ENCODE measurements at places on chromosomes 5 and 9.

GRCh38 chr5:39376293-39376714, 12.0 kb upstream of the C9 start:
- peak; percentile 43 for DNase-seq

- DNase-seq, result no peak
Observed at GRCh38 chr5:31124651-31125305, 68.7 kb upstream of the CDH6 start.

- DNase-seq, result no peak
Observed at GRCh38 chr9:79165020-79165780, 406.6 kb upstream of the TLE4 start.

DNA sequence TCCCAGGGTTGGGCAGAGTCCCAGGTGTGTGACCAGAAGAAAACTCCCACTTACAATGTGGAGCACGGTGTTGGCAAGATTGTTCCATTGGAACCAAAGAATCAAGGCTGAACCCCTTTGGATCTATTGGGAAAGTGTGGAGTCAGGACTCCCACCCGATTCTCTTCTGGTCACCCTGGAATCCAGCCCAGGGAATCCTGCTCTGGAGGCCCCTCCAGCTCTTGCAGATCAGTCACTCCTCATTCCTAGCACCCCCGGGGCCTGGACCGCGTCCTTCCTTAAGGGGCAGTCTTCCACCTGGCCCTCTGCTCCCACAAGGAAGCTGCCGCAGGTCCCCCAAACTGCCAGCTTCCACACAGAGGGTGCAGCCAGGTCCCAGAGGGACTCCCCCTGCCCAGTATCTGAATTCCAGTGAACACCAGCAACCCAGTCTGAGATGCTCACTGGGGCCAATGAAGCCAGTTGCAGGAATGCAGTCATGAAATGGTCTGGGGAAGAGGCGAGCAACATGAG, 170.1 kb downstream of the GADD45G start:
- DNase-seq, result no peak

- DNase-seq, result no peak
Observed at GRCh38 chr9:5557606-5558587, 47.6 kb downstream of the PDCD1LG2 start.

DNA sequence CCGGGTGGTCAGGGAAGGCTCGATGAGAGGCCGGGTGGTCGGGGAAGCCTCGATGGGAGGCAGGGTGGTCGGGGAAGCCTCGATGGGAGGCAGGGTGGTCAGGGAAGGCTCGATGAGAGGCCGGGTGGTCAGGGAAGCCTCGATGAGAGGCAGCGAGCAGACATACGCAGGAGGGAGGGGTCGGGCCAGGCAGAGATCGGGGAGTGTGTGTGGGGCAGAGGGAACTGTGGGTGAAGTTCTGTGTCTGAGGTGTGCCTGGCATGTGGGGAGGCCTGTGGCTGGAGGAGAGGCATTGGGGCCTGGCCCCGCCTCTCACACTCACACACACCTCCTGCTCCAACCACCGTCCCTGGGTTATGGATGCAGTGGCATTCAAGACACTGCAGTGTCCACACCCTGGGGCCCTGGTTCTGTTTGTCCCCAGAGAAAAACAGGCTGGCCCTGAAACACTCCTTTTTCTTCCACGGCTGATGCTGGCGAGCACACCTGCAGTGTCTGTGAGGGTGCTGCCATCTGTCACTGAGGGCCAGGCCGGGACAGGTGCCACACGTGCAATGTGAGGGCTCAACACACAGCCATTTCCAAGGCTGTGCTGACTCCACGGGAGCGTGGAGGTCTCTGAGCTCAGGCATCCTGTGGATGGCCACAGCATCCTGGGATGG, 6.5 kb upstream of the PLEKHG4B start:
- DNase-seq, result no peak

- no peak for DNase-seq
Observed at GRCh38 chr9:104970271-104970987, 42.5 kb upstream of the ABCA1 start.

GRCh38 chr9:127796852-127797370, 5.8 kb upstream of the FPGS start:
- DNase-seq, result no peak

DNA sequence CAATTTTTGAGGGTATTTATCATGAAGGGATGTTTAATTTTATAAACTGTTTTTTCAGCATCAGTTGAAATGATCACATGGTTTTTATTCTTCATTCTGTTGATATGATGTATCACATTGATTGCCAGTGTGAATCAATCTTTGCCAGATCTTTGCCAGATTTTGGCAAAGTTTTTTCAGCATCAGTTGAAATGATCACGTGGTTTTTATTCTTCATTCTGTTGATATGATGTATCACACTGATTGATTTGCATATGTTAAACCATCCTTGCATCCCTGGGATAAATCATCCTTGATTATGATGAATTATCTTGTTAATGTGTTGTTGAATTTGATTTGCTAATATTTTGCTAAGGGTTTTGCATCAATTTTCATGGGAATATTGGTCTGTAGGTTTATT, 140.9 kb upstream of the TAS2R1 start:
- no peak for DNase-seq

GRCh38 chr5:18394443-18394804, 760.2 kb downstream of the TAF11L14 start:
- no peak for DNase-seq

DNA sequence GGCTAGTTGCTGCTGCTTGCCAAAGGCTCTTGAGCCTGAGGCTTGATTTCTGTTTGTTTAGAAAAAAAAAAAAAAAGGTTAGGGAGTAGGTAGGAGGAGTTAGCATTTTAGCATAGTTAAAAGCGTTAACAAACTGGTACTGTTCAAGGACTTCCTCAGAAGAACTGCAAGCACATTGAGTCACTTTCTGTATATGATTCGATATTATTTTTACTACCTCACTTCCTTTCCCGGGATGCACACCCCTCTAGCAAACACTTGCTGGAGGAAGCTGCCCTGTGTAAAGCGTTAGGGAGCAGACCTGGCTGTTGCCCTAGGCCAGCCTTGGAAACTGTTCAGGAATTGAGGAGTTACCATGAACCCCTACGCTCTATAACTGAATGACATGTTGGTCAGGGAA, 15.7 kb upstream of the CEP120 start:
- DNase-seq, result no peak

DNA sequence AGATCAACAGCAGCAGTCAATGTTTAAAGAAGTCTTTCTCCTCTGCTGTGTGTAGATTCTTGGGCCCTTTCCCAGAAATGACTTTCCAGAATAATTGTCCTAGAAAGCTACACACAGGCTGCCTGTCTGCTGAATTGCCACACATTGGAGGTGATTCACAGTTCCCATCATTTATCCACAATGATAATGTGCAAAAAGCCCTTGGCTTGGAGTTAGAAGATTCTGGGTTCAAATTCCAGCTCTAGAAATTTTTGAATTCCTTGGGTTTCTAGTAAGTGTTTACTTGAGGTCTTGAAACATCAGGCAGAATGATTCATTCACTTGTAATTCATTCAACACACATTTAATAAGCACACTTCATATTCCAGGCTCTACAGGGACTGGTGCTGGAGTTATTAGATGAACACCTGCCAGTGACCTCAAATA, 28.6 kb upstream of the EPB41L4B start:
- DNase-seq, result no peak

- DNase-seq, result no peak
Observed at GRCh38 chr9:134625361-134626068, 16.1 kb upstream of the COL5A1 start.

GRCh38 chr9:87122947-87123685, 175.8 kb upstream of the GAS1 start:
- no peak for DNase-seq

DNA sequence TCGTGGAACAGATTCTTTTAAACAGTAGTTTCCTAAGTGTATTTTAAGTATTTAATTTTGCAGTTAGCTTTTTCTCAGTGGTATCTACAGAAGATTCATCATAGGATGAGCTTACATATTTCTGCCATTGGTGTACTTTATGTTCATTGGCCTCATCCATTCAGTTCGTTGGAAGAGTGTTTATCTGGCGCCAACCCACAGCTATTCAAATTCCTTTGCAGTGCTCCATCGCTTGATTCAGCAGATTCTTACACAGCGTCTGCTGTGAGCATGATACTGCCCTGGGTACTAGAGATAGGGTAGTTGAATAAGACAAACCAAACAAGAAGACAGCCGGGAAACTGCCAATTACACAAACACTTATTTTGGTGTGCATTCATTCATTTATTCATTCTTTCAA, 55.1 kb downstream of the NUP214 start:
- no peak for DNase-seq

GRCh38 chr5:13179407-13180087, 764.9 kb downstream of the DNAH5 start:
- peak; percentile 45 for DNase-seq

- no peak for DNase-seq
Observed at GRCh38 chr9:109433476-109433875, 64.6 kb downstream of the PTPN3 start.

DNA sequence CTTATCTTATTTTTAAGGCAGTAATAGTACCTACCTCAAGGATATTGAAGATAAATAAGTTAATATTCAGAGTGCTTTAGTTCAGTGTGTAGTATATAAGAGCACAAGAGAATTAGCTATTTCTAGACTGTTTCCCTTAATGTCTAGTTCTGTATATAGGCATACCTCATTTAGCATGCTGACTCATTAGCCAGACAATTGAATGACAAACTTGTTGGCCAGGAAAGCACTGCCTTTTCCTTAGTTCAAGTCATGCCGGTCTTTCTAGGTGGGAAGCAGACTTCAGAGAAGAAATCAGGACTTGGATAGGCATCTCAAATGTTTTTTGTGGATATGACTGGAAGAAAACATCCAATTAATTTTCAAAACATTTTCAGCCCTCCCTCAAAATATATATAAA, 3.2 kb upstream of the FBXO4 start:
- no peak for DNase-seq

Data from NCI-H2081 treated with DMSO at 0.1 percent for 48 hours (cell line).